ENCODE measurements at places on chromosomes 7 and 10.

- no peak for DNase-seq
These were observed 741 bp downstream of the GPR85 start for GRCh38 chr7:113085781-113086390.

DNA sequence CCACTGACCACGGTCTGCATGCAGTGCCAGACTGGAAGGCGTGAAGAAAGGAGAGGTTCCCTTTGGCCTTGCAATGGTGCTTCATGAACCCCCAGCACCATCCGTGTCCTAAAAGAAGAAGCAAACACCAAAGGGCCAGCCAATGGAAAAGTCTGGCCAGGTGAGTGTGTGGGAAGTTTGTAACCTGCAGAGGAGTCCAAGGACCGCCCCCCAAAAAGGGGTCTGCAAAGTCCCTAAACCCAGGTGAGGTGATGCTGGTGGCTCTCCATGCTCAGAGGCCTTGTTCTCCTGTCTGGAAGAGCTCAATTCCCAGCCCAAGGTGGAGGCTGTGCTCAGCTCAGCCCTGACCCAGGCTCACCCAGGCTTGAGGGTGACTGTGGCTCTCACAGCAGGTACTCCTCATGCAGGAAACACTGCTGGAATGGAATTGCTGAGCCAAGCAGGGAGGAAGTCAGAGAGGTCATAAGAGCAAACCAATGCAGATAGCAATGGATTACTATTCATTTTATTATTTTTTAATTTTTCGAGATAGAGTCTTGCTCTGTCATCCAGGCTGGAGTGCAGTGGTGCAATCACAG, 52.4 kb upstream of the NANOS1 start:
- no peak for DNase-seq

- DNase-seq: no peak
These were observed 101.6 kb downstream of the NPSR1 start for GRCh38 chr7:34759477-34760125.

- no peak for DNase-seq
These were observed 239.6 kb downstream of the PHF14 start for GRCh38 chr7:11213266-11213665.
